ENCODE measurements at places on chromosomes 11 and 22.

DNA sequence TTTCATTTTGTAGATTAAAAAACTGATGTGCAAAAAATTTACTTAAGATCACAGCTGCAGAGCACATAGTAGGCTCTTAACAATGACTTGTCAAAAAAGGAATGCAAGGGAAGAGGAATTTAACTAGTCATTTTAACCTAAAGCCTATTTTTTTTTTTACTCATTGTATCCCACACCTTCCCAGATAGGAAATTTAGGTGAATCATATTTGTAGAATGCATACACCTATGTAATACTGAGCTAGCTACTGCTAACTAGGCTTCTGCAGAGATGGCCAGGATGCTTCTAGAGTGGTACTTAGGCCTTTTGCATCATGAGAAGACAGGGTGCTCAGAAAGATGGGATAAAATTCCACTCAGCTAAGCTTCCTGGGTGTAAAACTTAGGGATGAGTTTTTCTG lies 387.3 kb downstream of the AASDHPPT start:
- no peak for DNase-seq

DNA sequence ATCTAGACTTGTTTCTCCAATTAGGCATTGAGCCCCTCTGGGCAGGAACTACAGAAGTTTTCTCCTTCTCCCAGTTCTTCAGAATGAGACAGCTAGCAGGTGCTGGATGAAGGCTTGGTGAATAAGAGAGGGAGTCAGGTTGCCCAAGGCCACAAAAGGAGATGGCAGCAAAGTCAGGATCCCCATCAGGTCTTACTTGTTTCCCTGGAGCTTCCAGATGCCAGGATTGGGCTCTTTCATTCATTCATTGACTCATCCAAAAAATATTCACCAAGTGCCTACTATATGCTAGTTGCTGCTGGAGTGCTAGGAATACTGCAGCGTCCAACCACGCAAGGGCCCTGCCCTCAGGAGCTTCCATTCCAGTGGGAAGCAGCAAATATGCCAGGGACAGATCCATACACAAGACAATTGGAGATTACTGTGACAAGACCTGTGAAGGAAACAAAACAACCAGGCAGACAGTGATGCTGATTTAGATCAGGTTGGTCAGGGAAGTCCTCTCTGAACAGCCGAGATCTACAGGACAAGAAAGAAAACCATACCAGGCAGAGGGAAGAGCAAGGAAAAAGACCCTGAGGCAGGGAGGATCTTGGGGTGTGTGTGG lies 24.6 kb upstream of the LMO1 start:
- DNase-seq: no peak

DNA sequence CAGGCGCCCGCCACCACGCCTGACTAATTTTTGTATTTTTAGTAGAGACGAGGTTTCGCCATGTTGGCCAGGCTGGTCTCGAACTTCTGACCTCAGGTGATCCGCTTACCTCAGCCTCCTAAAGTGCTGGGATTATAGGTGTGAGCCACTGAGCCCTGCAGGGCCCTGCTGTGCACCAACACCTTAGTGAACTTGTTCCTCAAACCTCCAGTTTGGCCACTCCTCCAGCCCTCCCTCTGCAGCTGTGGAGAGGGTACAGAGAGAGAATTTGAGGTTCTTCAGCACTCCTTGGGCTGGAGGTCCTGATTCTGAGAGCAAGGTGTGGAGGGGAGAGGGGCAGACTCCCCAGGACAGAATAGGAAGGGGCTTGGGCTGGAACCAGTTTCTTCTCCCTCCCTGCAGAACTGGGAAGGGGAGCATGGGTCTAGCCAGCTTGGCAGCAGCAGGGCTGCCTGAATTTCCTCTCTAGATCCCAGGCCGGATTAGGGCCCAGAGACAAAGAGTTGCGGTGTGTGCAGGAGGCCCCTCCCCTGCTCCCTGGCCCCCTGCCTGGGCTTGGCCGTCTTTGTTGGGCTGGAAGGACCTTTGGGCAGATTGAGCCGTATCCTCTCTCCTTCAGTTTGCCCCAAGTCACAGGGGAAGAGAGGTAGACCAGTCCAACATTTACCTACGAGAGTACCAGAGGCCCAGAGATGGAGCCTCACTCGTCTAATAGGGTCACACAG lies 2.3 kb upstream of the PEX16 start:
- DNase-seq: no peak

- DNase-seq: no peak
Observed at GRCh38 chr22:17501679-17502285, 61.5 kb upstream of the SLC25A18 start.

- DNase-seq: no peak
Observed at GRCh38 chr11:134683860-134684259, 271.8 kb upstream of the B3GAT1 start.

- DNase-seq: no peak
Observed at GRCh38 chr11:119108857-119109221, 1.7 kb downstream of the C2CD2L start.

GRCh38 chr11:117292616-117293015 lies 1.5 kb downstream of the BACE1-AS start:
- no peak for DNase-seq

- DNase-seq: no peak
Observed at GRCh38 chr11:106369224-106369623, 291.8 kb downstream of the AASDHPPT start.

DNA sequence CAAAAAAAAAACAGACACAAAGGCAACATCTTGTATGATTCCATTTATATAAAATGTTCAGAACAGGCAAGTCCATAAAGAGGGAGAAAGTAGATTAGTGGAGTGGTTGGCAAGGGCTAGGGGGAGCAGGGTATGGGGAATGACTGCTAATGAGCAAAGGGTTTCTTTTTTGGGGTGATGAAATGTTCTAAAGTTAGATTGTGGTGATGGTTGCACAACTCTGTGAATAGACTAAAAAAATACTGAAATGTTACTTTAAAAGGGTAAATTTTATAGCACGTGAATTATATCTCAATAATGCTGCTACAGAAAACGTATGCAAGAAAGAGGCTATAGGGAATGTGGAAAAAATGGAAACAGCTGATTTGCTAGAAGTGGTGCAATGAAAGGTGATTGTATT lies 155.1 kb downstream of the TENM4 start:
- no peak for DNase-seq

GRCh38 chr11:124955035-124955434 lies 1.0 kb downstream of the CCDC15 start:
- DNase-seq: no peak

DNA sequence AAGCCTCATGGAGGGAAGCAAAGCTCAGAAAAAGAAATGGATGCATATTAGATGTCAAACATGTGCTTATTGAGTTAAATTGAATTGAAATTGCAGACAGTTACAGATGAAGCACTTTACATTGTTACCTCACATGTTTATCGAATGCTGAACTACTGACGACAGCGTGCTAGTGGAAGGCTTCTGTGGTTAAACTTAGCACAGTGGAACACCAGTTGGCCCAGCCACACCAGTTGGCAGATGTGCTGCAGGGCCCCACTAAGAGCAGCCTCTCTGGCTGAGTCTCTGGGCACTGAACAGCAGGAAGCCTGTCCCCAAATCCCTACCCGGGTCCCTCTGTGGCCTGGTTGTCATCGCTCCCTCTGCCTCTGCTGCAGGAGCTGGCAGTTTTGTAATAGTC lies 242.1 kb downstream of the NTM start:
- no peak for DNase-seq

DNA sequence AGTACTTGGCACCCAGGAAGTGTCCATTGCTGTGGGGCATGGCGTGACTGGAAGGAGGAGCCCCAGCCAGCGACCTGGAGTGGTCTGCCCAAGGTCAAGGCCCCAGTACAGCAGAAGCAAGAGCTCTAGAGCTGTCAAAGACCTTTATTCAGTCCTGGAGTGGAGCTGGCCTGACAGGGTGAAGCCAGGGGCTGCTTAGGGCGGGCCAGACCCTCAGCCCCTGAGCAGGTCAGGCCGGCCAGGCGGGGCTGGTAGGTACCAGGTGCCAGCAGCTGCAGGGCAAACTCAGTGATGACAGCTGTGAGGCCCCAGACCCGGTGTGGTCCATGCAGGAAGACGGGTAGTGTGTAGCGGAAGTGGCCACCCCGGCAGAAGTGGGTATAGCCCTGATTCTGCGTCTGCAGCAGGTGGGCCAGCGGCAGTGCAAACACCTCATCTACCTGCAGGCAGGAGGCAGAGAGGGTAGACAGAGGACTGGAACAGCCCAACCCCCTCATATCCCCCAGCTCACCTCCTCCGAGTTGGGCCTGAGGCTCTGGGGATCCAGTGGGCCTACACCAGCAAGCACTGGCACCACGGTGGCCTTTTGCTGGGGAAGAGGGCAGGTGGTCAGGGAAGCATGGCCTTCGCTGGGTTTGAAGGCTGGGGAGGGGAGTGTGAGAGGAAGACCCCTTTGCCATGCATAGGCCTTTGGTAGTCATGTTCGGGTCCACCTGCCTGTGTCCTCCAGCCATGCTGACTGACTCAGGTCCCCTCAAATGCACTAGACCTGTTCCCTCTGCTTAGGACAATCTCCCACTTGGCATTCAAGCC lies 1.7 kb downstream of the NUDT8 start:
- no peak for DNase-seq

DNA sequence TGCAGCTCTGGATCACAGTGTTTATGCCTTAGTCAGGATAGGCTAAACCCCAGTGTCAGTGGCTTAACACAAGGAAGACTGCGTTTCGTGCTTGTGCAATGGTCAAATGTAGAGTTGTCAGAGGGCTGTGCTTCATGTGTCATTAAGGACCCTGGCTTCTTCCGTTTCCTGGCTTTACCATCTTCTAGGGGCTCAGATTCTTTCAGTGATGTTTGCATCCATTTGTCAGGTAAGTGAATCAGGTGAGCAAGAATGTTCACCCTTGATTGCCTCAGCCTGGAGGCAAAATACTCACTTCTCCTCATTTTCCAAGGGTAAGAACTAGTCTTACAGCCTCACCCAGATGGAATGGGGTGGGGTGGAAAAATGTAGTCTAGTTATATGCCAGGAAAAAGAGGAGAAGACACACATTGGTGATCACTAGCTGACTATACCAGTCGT lies 20.5 kb upstream of the AMOTL1 start:
- DNase-seq: no peak

- DNase-seq: no peak
Observed at GRCh38 chr22:45998638-45999378, 21.8 kb upstream of the WNT7B start.

- DNase-seq: no peak
Observed at GRCh38 chr22:30017375-30018223, 62.7 kb upstream of the HORMAD2 start.

GRCh38 chr11:8584511-8584910 lies 9.5 kb downstream of the STK33 start:
- DNase-seq: no peak

DNA sequence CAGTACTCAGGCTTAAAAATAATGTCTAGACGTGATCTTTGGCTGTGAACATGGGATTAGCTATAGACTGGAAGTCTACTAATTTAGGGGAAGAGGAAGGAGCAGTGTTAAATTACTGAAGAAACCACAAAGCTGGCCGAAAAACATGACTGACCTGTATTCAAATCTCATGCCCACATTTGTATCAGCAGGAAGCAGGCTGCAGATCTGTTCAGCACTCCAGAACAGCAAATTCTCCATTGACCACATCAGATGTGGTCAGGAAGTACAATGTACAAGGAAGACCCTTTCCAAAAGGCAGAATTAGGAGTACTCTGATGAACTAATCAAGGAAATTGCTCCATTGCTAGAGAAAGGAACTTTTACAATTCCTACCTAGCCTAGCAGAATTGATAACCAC lies 31.7 kb downstream of the DCDC1 start:
- DNase-seq: no peak

- no peak for DNase-seq
Observed at GRCh38 chr11:23679041-23679440, 817.8 kb upstream of the LUZP2 start.

DNA sequence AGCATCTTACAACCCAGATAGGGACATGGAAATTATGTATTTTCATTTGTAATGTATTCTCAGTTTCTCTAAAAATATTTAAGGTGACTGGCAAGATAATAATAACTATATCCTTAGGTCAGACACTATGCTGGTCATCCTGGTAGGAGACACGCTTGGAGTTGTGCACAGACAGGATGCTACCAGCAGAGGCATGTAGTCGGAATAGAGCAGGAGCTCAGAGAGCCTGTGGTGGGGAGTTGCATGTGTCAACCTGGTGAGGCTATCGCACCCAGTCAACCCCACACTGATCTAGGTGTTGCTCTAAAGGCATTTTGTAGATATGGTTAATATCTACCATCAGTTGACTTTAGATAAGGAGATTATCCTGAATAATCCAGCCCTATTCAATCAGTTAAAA lies 318.5 kb downstream of the MIAT start:
- no peak for DNase-seq

GRCh38 chr11:121575963-121576290 lies 123.2 kb upstream of the SORL1-AS1 start:
- DNase-seq: no peak

DNA sequence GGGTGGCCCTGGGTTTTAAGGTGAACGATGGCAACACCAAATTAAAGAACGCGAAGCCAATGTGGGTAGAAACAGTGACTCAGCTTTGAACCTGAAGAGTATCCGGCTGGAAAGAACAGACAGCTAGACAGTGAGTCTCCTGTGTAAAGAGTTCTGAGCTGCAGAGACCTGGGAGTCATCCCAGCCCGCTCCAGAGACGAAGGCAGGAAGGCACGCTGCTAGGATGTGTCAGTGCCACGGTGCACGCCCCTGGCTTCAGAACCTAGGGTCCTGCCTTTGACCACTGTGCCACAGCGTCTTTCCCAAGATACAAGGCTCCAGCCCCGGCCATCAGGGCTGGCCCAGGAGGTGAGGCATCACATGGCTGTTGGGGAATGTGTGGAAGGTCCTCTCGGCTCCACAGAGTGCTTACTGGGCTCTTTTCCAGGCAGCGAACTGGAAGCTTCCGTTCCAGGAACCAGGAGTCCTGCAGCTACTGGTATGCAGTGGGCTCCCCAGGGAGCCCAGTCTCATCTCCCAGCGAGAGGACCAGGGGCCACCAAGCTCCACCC lies 29.9 kb downstream of the LRFN4 start:
- no peak for DNase-seq

GRCh38 chr22:37439347-37439746 lies 12.1 kb upstream of the ELFN2 start:
- no peak for DNase-seq

DNA sequence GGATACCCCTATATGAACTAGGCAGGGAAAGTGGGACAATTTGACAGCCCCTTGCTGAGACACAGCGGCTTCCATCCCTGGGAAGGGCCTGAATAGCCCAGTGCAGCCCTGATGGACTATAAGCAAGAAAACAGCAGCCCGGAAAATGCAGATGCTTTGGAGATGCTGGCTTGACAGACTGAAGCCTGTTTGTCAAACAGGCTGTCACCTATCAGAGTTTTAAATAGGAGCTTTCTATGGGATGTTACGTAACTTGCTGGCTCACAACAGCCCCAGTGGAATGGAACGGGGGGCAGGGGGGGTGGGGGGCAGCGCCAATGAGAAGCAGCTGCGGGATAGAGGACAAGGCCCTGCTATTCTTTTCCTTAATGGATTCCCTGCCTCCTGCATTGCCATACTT lies 91.9 kb upstream of the NTM start:
- peak; percentile 46 for DNase-seq

DNA sequence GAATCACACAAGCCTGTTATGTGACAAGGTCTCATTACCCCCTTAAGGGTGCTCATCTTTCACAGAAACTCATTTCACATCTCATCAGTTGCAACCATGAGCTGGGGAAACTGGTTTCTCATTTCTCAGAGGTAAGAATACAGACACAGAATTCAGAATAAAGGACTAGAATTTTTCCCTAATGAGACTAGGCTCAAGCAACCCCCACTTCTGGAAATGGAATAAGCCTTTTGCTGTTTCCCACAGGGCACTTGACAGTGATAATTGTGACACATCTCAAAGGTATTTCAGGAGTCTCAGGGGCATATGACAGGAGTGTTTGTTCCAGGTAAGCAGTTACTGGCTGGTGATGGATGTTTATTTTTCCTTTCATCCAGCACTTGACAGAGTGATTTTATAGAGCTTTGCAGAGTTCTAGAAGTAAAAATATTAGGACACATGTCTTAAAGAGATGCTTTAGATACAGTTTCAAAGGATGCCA lies 112.9 kb upstream of the DDI1 start:
- DNase-seq: no peak

Measured in occipital lobe (tissue), 3 donors.